Body of pancreas (tissue), 4 donors: ENCODE measurements at places on chromosomes 5 and 9.
A peak's percentile ranks its signal among the peaks of the same experiment; 100 is the strongest.

DNA sequence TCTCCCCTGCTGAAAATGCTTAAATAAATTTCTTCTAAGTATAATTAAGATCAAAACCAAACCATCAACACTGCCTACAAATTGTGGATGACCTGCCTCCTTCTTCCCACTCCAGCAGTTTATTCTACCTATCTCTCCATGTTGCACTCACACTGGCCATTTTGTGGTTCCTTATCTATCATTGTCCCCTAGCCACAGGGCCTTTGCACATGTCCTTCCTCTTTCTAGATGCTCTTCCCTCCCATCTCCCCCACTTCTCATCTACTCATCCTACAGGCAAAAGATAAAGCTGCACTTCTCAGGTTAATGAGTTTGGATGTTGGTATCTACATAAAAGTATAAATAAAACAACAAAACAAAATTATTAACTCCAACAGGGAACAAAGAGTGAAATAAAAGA is 70.6 kb upstream of the CCNG1 start:
- no peak for DNase-seq

GRCh38 chr9:114181607-114182409 is 26.5 kb downstream of the COL27A1 start:
- DNase-seq: peak; percentile 61

- DNase-seq: no peak
Measured at GRCh38 chr5:35561396-35561795, 56.3 kb upstream of the SPEF2 start.

GRCh38 chr5:33180900-33181299 is 259.9 kb upstream of the TARS1 start:
- DNase-seq: no peak

DNA sequence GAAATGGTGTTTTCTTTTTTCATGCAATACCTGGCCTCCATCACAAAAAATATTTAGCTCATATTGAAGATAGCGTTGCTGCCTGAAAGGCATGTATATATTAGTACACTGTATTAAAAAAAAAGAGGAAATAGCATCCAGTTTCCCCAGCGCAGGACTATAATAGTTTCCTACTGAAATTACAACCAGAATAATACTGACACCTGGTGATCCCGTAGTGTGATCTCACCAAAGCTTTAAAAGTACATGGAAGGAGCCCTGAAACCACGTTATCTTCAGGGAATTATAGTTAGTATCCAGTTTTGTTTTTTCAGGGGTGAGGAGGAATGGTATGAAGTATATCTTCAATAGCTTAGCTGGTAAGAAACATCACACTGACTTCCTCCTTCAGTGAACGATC is 264.9 kb downstream of the CD180 start:
- no peak for DNase-seq

DNA sequence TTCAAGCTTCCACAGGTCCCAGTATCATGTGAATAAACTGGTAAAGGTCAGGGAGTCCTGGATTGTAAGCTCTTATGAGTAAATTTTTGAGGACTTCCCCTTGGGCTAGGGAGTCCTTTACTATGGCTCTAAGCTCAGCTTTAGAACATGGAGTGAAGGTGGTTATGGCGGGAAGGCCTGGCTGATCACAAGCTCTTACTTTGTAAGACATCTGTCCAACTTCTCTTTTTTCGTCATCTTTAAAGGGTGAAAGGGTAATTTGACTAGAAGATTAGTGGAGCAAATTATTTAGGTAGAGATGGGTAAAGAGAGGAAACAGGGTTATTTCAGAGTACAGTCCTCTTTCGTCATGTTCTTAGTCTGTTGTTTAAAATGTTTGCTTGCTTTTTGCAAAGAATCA is 155.4 kb downstream of the AOPEP start:
- DNase-seq: no peak

DNA sequence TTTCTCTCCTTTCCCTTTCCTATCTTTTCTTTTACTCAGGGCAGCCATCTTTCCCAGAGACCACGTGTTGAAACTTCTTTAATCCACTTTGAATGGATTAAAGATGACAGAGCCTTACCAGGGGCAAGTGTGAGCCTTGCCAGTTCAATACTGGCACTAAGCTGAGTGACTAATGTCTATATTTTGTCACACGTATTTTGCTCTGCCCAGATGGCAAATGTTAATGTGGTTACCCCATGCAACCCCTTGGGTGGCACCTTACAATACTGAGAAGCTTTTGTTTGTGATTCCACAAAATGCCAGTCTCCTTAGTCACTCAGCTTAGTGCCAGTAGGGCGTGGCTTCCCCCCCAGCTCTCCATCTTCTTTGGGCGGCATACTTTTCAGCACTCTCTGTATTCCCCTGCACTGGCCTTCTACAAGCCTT is 24.8 kb downstream of the ANXA1 start:
- no peak for DNase-seq

DNA sequence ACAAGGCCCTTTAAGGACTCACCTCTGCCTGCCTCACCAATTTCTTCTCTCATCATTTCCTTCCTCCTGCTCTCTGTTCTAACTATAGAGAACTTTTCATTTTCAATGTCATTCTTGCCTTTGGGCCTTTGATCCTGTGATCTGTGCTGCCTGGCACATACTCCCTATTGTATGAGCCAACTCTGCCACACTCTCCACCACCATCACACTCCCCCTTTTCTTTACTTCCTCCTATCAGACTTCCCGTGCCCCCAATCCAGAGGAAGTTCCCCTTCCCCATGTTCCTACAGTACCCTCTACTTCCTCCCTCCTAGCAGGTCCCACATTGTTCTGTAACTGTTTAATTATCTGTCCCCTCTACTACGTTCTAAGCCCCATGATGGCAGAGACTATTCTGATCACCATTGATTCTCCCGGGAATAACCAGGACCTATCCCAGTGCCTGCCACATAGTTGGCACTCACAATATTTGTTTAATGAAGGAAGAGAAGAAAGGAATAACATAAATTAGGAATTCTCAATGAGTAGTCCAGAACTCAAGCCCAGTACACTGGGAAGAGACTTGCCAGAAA is 27.5 kb downstream of the ADAM19 start:
- no peak for DNase-seq

- peak; percentile 66 for DNase-seq
Measured at GRCh38 chr5:81848362-81848880, 97.5 kb upstream of the SSBP2 start.

- DNase-seq: no peak
Measured at GRCh38 chr9:38394416-38394815, 1.9 kb downstream of the ALDH1B1 start.

GRCh38 chr5:81409896-81410295 is 16.0 kb upstream of the ACOT12 start:
- no peak for DNase-seq

- no peak for DNase-seq
Measured at GRCh38 chr5:14171621-14172020, 28.5 kb downstream of the TRIO start.

- no peak for DNase-seq
Measured at GRCh38 chr5:132266031-132266835, 8.7 kb downstream of the PDLIM4 start.

- DNase-seq: no peak
Measured at GRCh38 chr5:40799258-40799657, 1.1 kb upstream of the PRKAA1 start.

DNA sequence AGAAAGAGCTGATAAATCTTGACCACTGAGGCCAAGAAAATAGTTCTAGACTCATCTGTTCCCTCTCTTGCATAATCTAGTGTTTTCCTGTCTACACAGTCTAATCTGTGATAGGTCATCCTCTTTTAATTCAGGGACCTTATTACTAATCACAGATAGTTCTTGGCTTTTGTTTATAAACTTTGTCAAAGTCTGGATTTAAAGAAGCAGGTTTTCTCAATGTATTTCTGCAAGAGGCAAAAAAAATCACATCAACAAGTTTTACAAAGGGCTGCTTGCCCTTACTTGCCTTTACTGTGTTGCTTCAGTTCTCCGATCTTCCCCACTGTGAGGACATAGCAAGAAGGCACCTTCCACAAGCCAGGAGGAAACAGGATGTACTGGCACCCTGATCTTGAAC is 43.9 kb upstream of the MTAP start:
- no peak for DNase-seq

GRCh38 chr5:31161781-31162181 is 31.7 kb upstream of the CDH6 start:
- no peak for DNase-seq

- no peak for DNase-seq
Measured at GRCh38 chr9:112084907-112085306, 90.2 kb downstream of the SUSD1 start.

DNA sequence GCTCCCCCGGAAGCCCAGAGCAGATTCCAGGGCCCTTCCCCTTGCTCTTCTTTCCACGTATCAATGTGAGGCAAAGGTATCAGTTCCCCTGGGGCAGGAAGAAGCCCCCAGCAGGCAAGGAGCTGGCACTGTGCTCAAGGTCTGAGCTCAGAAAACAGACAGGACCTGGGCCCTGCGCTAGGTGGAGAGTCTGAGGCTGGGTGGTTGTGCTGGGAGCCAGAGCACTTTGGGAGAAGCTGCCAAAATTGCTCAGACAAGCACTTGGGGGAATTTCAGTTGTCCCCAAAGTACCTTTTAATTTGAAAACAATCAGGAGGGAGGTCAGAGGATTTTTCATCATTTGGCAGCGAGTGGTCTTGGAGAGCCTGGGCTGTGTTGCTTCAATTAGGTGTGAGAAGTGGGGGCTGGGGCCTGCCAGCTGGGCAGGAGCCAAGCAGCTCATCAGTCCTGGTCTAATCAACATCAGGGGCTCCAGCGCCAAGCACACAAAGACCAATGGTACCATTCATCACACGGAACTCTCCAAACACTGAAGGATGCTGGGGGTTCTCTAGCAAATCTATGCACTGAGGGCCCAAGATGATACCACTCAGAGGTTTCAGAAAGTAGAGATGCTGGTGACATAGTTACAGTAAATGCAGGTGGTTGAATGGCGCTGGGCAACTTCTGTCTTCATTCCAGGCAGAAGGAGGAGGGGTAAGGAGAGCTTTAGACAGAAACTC is 176.5 kb downstream of the SNX18 start:
- no peak for DNase-seq

- DNase-seq: no peak
Measured at GRCh38 chr5:97071993-97072392, 70.4 kb downstream of the LIX1 start.

DNA sequence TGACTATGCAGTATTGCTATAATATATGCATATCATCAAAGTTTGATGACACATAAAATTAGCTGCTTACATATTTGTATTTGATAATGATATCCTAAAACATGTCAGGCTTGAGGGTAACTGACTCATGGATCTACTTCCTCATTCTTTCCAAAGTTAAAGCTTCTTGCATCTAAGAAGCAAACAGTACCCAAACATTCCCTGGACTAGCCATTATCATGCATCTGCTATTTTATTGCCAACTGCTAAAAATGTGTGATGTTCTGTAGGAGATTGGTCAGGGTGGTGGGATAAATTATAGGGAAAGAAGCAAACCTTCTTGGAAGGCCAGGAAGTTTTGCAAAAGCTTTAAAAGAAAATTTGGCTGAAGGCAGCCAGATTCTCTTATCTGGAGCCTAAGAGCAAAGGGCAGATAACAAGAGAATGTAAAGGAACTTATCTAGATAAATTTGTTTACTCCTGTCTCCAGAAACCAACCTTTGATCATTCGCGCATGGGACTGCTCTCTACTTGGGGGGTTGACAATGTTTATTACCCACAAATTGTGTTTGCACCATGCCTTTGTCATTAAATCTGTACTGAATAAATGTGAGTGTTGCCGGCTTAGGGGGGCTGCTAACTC is 604.1 kb upstream of the TLE4 start:
- no peak for DNase-seq

GRCh38 chr9:107918749-107919148 is 429.2 kb upstream of the KLF4 start:
- no peak for DNase-seq

- no peak for DNase-seq
Measured at GRCh38 chr5:164326219-164326618, 820.8 kb downstream of the MAT2B start.

- DNase-seq: no peak
Measured at GRCh38 chr5:28014779-28015178, 976.4 kb upstream of the CDH9 start.

- DNase-seq: peak; percentile 50
Measured at GRCh38 chr5:65721050-65721719, 724 bp downstream of the SGTB start.

- DNase-seq: no peak
Measured at GRCh38 chr5:96783326-96783725, 24.4 kb downstream of the ERAP1 start.

DNA sequence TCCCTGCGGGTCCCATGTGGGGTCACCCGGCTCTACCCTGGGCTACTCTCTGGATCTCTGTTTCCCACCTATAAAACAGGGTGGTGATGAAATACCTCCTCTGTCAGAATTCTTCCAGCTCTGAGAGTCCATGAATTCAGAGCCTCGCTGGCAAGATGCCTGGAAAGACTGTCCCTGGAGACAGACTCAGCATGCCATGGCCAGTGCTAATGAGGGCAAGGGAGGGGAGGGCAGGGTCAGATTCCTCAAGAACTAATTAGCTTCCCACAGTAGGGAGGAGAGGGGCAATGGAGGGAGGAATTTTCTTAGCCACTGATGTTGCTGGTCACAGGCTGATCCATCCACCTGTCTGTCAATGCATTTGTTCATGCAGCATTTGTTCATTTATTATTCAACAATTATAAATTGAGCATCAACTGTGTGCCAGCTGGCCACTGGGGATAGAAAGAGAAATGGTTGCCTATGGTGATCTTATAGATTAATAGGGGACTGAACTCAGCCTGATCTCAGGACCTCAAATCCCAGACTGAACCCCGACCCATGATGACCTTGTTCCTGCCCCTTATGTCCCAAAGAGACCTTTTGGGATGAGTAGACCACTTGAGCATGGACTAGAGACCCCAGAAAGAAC is 4.7 kb downstream of the SYNPO start:
- DNase-seq: peak; percentile 42

GRCh38 chr9:23342291-23342690 is 483.7 kb downstream of the ELAVL2 start:
- no peak for DNase-seq

DNA sequence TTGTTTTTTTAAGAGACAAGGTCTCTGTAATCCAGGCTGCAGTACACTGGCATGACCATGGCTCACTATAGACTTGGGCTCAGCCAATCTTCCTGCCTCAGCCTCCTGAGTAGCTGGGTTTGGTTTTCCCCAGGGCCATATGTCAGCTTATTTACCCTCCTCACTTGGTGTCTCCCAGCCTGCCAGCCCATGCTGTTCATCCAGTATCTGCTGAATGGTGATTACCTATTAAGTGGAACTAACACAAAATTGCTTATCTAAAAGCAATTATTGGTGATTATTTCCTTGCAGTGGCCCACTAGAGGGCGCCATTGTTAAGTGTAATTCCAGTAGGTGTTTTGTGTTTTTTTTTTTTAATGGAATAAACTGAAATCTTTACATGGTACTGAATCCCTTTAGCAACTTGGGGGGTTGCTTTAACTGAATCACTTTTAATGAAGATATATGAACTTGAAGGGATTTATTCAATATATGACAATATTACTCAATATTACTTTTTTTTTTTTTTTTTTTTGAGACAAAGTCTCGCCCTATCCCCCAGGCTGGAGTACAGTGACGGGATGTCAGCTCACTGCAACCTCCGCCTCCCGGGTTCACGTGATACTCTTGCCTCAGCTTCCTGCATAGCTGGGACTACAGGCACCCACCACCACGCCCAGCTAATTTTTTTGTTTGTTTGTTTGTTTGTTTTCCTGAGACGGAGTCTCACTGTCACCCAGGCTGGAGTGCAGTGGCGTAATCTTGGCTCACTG is 13.8 kb downstream of the EXOSC2 start:
- DNase-seq: peak; percentile 83

- peak; percentile 29 for DNase-seq
Measured at GRCh38 chr5:152170350-152170749, 234.7 kb downstream of the NMUR2 start.

- no peak for DNase-seq
Measured at GRCh38 chr9:69145144-69145715, 28.8 kb upstream of the TJP2 start.
